Colonic mucosa (tissue), 4 donors: ENCODE measurements at places on chromosomes 6 and 20.

- no peak for DNase-seq
Measured at GRCh38 chr6:25196464-25196863, 82.7 kb upstream of the CARMIL1 start.

GRCh38 chr6:108684771-108685329 lies 124.1 kb downstream of the FOXO3 start:
- DNase-seq: no peak

- DNase-seq: no peak
Measured at GRCh38 chr20:31830406-31830981, 11.3 kb downstream of the MYLK2 start.

DNA sequence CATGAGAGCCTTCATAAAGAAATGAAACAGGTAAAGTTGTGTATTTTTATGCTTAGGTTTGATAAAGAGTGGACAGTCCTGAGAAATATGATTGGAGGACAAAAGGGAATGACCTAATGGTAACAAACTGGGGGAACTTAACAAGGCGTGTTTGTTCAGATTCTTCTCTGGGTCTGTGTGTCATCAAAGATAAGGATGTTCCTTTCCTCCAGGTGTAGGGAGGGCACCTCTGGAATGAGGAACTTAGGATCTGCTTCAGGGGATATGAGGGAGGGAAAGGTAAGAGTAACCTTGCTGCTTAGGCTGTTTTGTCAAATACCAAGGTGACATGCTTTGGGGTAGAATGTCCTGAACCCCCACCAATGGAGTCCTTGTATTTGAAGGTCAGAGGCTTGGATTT lies 291.9 kb downstream of the KCNQ5 start:
- no peak for DNase-seq
